Activated naive CD8-positive, alpha-beta T cell treated with anti-CD3 and anti-CD28 coated beads for 36 hours (primary cell): ENCODE measurements at places on chromosomes 13 and 19.

GRCh38 chr13:100666124-100666523, 8.5 kb downstream of the TMTC4 start:
- DNase-seq, result no peak

DNA sequence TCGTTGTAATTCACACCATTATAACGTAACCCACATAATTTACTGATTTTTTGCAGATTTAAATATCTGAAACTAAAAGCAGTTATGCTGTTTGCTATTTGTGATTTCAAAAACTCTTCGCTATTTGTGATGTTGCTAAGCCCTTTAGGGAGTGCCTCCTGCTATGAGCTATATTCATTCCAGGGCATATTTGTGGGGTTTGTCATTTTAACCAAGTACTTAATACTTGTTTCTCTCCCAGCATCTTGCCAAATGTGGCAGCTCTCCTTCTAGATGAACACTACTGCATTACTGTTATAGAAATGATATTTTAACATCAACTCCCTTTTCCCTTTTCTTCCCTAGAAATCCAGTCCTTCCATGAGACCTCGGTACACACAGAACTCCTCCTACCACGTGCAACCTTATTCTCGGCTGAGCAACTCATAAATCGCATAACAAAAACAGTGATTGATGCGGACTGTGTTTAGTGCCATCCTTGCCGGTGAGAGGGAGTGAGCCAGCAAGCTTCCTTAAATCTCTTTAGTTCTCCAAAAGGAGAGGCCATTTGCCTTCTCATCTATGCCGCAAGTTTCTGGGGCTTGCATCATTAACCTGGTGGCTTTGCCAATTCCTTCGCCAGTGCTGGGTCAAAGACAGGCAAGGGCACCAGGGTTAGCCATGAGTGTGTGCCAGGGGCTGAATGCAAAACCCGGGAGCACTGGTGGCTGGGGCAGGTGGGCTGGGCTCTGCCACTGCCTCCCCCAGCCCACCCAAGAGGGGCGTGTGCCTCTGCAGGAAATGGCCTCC, 33.4 kb downstream of the RFX2 start:
- no peak for DNase-seq

GRCh38 chr19:47481460-47482052, 2.5 kb downstream of the KPTN start:
- no peak for DNase-seq

GRCh38 chr19:12794971-12795381, 3.7 kb downstream of the JUNB start:
- no peak for DNase-seq

GRCh38 chr19:44803442-44804428, 5.2 kb upstream of the BCAM start:
- DNase-seq, result no peak

DNA sequence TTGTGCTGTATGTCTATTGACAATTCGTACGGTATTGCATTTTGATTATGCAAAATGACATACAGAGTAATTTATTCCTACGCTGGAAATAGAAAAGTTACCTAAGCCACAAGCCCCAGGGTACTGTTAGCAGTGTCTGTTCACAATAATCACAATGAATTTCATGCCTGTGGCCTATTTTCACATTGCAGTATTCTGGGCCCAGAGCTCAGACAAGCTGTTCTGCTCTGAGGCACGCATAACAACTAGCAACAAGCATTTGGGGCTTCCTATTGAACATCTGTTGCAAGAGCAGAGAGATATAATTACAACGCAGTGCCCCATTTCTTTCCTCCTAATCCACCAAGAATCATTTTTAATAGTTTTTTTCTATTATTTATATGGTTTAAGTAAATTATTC, 158.9 kb upstream of the SGCG start:
- DNase-seq, result no peak

- DNase-seq, result no peak
These were observed 15.0 kb upstream of the TNFAIP8L1 start for GRCh38 chr19:4624301-4624700.

GRCh38 chr13:26050568-26051230, 1.1 kb downstream of the SHISA2 start:
- DNase-seq, result peak; percentile 24

GRCh38 chr13:99639126-99639525, 137.9 kb downstream of the TM9SF2 start:
- no peak for DNase-seq
